ENCODE measurements at places on chromosomes 7 and 10.

DNA sequence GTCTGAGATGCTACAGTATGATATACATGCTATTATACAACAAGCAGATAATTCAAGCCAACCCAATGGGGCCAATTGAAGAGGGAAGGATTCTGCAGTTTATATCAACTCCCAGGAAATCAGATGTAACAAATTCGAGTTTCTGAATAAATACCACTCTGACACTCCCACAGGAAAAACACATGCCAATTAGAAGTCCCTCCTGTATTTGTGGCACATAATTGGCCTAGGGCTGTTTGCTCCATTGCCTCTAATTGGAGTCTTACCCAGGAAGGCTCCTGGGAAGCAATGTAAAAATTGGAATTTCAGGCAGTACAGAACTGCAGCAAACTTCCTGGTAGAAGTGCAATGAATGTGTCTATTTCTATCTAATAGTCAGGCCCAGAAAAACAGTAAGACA, 4.7 kb downstream of the PPA1 start:
- DNase-seq, result no peak

DNA sequence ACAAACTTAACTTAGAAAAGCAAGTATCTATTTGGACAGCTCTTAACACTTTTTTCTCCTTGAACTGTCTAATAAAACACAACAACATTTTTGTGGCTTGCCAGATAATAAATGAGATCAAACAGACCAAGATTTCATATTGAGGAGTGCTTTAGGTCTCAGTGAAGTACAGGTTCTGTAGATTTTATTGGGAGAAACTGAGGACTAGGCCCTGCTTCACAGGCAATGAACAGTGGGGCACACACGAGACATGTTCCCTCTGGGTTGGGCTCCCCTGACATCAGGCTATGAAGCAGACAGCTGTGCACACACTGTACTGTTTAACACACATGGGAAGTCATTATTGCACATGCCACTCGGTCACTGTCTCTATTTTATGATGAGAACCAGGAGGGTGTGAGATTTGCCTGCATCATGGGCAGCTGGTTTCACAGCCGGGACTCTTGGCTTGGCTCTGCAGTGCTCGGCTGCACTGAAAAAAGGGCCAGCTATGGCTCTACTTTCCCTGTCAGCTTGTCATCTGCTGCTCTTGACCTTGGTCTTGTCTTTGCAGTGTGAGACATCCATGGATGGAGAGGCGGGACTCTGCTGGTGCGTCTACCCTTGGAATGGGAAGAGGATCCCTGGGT, 4.2 kb downstream of the IGFBP1 start:
- DNase-seq, result no peak

DNA sequence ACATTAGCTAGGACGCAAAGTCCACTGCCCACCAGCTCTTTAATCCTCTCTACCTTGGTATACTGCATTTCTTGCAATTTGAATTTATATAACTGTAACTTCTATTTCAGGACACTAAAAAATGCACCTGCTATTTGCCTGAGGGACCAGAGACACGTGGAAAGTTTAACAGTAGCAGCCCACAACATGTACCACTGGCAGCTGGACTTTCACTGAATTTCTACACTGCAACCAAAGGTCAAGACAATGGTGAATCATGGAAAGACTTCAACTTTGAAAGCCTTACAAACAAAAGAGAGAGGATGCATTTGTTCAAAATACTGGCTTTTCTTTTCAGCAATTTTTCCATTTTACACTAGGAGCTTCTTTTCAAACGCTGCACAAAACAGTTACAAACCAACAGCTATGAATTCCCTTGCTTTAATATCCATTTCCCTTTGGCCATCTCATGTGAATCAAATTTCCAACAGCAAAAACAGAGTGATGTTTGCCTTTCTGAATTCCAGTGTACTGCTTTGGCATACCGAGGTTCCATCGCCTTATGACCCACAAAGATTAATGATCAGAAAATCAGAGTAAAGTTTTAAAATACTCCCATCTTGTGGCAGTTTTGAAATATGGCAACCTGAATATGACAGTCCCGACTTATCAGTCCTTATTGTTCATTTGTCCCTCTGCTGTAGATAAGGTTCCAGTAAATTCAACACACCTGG, 29.9 kb upstream of the HNRNPH3 start:
- no peak for DNase-seq

- DNase-seq, result no peak
Measured at GRCh38 chr7:5282543-5283316, at the start of gene SLC29A4. TSS of gene SLC29A4 (plus strand) at chr7:5282943. CDS start at chr7:5287817, 4,874 bp downstream.

DNA sequence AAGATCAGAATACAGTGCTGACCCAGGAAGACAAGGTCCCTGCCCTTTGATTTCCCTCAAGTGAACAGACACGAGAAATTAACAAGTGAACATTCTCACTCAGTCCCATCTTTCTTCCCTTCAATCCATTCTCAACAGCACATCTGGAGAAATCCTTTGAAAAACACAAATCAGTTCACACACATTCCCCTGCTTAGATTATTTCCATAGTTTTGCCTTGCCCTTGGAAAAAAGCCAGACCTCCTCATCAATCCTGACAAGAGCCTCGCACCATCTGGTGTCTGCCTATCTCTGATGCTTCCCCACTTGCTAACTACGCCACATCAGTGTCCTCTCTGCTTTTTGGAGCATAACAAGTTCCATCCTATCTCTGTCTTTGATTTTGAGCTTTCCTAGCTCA, 94.4 kb upstream of the KIAA1217 start:
- DNase-seq, result no peak

DNA sequence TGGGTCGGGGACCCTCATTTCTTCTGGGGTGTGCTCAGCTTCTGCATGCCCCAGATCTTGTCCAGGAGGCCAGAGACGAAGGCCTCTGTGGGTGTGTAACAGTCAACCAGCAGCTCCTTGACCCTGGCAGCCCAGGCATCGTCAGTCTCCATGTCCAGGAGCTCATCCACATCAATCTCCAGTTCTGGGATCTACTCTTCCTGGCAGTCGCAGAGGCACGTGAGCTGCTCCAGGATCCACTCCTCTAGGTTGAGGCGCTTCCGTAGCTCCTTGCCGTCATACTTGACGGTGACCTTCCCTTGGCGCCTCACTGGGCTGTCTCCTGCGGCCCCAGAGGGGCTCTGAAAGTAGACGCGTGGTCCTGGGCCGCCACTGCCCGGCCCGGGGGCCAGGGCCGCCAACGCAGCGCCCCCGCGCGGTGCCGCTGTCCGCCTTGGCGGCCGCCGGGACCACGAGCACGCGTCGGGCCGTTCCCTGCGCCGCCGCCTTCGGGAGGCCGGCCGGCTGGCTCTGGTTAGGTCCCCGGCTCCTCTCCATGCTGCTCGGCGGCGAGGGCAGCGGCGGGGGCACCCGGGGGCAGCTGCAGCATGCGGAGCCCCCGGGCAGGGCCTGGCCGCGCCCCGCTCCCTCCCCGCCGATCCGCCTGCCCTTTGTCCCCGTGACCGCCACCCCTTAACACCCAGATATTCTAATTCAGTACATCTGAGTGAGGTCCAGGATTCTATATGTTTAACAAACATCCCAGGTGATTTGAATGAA, 170.5 kb downstream of the SEPTIN7 start:
- DNase-seq, result no peak

DNA sequence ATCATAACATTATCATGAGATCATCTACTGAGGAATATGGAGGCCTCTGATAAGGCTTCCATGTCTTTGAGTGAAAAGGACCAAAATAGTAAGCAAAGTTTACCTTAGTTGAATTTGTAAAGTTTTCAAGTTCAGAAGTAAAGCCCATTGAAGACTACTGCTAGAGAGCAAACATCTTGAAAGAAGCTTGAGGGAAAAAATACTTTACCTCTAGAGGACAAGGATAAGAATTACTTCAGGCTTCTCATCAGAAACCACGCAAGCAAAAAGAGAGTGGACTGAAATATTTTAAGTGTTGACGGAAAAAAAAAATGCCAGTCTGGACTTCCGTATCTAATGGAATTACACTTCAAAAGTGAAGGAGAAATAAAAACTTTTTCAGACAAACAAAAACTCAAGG, 114.3 kb downstream of the MPP7 start:
- DNase-seq, result no peak

DNA sequence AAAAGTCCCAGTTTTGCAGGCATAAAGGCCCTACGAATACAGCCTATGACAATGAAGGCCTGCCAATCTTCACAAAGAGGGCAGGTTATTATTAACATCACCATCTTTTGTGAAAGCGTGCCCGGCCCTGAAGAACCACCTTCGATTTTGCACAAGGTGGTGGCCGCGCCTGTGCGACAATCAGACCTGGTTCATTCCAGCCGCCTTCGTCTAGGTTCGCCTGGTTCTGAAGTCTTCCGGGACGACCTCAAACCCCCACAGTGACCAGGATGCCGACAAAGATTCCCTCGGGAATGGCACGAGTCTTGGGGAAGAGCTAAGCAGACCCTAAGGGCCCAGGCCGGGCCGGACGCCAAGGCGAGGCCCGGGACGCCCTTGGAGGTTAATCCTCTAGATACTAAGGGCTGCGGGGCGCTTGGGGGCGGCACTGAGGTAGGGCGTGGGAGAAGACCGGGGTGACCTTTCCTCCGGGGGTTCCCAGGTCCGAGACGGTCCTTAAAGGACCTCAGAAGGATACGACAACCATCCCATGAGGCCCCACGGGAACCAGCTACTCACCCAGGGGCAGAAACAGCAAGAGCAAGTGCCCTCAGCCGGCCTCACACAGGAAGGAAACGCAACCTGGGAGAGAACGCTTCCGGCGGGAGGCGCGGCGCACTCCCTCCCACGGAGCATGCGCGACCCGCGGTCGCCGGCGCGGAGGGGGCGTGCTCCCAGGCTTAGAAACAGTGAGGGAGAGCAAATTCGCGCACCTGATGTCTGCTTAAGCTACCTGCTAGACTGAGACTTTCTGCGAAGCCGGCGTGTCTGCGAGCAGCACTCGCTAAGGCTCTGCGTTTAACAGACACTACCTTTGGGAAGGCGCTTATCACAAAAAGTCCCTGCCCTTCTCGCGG, at the start of gene ATAD1:
ATAD1 (minus strand) TSS at position 618 of the 896 bp plus-strand sequence. CDS start 3,627 bp downstream, outside the sequence.
- peak; percentile 78 for DNase-seq

DNA sequence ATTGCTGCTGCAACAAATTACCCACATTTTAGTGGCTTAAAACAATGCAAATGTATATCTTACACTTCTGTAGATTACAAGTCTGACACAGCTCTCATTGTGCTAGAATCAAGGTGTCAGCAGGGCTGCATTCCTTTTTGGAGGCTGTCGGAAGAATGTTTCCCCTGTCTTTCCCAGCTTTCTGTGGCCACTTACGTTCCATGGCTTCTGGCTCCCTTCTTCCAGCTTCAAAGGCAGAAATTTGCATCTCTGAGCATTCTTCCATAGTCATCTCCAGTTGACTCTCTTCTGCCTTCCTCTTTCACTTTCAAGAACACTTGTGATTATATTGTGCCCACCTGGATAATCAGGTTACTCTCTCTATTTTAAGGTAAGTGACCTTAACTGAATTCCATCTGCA, 125.3 kb downstream of the GPR158 start:
- no peak for DNase-seq

DNA sequence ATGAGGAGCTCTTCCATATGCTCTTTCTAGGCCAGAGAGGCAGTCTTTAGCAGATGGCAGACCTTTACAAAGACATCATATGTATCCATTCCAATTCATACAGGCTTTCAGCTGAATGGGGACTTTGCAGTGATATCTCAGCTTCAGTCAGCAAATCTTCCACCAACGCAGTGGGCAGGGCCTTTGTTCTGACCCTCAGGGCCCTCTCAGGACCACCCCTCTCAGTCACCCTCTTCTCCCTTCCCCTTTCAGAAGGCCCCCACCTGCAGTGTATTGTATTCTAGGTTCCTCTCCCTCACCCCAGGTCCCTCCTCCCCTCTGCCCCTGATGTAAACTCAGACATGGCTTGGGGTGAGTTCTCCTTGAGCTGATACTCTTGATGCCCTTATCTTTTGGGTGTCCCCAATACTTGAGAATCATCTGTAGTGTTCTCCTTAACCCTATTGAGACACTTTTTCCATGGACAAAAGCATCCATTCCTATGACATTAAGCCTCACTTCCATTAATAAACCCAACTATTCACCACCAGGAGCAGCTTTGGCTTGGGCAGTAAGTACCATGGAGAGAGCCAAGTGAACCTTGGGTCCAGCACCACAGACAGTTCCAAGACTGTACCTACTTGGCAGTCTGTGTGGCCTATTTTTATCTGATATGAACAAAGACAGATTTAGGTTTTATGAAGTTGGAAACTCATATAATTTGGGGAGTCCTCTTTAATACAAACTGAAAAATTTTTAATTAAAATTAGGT, 62.7 kb downstream of the ADCYAP1R1 start:
- DNase-seq, result no peak

DNA sequence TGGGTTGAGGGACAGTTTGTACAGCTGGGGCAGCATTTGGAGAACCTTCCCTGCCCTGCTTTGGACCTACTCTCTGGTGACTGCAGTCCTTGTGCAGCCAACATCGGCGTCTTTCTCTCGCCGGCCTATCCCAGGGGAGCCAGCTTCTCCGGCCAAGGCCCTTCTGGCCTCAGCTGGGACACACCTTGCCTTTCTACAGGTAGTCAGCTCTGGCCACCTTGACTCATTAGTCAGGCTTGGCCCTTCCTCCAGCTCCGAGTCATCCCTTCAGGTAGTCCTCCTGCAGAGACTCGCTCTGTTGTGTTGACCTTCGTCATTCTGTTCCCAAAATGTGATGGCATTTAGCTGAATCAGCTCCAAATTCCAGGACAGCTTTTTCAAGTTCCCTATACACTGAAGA, 145.0 kb upstream of the CHST15 start:
- DNase-seq, result no peak

- DNase-seq, result no peak
Measured at GRCh38 chr7:92266415-92267241, 20.9 kb downstream of the ANKIB1 start.

- no peak for DNase-seq
Measured at GRCh38 chr7:97506728-97507127, 225.2 kb upstream of the TAC1 start.

DNA sequence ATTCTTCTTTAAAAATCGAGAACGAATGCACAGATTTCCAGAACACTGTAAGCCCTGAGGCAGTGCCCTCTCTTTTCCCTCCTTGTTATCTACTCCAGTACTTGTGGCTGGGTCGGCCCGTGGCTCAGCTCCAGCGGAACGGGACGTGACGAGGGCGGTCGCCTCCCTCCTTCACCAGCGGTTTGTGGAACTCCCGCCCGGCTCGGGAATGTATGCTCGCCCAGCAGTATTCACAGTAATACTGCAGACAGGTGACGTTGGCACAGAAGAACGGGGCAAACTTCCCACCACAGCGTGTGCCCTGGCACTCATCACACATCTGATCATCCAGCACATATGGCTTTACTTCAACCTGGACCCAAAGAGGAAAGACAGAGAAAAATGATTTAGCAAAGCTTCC, 128.5 kb downstream of the BTAF1 start:
- DNase-seq, result no peak

GRCh38 chr10:21593986-21594385, 60.0 kb downstream of the MLLT10 start:
- no peak for DNase-seq

DNA sequence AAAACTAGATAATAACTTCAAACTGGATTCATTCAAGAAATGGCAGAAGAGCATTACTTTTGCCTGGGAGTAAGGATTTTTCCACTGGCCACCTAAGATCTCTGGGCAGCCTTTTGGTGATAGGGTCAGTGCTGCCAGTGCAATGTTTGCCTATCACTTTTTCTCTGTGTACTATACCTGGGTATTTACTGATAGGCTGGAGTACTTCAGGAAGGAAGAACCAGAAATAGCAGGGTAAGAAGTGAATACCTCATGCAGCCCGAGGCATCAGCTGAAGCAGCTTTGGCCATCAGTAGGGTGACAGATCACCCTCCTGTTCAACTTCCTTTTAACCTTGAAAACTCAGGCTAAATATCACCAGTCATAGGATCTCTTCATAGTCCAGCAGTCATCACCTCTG, 5.5 kb upstream of the PAPSS2 start:
- no peak for DNase-seq
